NCI-H187 (cell line): ENCODE measurements at places on chromosomes 12 and 14.

GRCh38 chr12:129163861-129164260, 310.6 kb downstream of the GLT1D1 start:
- DNase-seq = no peak

DNA sequence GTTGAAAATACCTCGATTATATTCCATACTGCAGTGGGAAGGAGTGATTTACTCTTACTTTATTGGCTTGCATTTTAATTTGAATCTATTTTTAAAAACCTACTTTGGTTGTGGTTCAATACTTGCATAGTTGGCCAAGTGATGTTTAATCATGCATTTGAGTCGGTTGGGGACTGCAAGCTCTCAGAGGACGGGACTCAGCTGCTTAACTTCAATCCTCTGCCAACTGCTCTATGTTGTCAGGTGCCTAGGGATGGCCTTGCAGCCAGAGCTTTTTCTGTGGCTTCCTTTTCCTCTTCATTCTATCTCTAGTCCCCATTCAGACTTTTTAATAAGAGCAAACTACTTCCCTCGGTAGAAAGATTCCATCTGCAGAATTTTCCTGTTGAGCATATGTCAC, 53.4 kb upstream of the KRR1 start:
- DNase-seq = no peak

- no peak for DNase-seq
Measured at GRCh38 chr12:104730763-104731162, 227.3 kb downstream of the SLC41A2 start.

DNA sequence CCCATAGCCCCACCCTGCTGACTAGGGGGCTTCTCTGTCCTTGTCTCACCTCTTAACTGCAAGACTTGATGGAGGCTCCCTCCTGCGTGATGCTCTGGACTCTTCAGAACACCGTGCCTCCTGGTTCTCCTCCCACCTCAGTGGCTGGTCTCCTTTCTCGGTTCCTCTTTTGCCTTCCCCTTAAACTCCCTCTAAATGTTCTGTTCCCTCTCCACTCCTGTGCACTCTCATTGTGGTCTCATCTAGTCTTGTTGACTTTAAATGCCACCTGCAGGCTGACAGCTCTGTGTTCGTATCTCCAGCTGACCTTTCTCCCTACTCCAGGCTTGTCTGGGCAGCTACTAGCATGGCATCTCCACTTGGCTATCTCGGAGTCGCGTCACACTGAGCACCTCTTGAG, 28.3 kb downstream of the DYNC1H1 start:
- DNase-seq = no peak

DNA sequence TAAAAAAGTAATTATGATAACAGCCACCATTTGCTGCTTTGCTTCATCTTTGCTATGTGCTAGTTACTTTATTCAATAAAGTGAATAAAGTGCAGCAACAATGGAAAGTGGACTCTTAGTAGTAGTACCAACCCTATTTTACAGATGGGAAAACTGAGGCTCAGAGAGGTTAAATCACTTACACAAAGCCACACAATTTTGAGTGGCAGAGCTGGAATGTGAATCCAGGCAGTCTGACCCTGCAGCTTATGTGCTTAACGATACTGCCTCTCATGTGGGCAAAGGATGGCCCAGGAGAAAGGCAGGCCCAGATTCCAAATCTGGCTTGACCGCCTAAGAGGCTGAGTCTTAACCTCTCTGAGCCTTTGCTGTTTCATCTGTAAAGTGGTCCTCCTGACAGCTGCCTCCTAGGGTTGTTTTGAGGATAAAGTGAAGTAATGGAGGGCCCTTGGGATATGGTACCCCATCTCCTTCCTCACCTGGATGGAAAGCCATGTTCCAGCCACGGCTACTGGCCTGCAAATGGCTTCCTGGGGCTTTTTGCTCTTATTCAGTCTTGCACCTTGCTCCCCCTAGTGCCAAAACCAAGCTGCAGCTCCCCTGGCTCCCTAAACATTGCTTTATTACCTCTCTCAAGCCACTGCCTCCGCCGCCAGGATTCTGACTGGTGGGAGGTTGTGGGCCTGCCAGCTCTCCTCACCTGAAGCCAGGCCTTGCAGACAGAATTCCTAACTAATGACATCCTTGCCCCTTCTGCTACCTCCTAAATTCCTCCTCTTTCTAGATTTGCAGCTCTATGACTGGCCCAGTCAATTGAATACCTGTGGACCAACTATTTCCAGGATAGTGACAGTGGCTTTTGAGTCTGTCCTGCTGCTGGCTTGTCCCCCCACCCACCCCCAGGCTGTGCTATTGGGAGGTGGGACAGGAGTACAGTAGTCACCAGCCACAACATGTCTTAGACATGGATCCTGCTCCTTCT, 283.3 kb upstream of the PWP1 start:
- DNase-seq = peak; percentile 69

DNA sequence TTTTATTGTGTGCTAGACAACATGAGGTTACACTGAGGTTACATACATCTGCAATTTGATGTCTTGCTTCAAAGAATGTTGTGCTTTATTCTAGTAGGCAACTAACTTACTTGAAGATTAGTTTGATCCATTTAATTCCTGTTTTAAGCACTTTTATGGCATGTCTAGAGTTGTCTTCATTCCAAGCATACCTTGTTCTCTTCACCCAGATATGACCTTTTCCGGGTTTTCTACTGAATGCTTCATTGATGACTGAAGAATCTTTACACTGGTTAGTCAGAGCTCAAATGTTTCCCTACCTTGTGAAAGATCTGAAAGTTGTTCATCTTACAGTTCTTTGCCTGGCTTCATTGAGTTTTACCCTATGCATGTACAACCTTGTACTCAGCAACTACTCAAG, 274.0 kb upstream of the KITLG start:
- no peak for DNase-seq

GRCh38 chr12:106743270-106743988, 31.1 kb upstream of the RIC8B start:
- DNase-seq = no peak

DNA sequence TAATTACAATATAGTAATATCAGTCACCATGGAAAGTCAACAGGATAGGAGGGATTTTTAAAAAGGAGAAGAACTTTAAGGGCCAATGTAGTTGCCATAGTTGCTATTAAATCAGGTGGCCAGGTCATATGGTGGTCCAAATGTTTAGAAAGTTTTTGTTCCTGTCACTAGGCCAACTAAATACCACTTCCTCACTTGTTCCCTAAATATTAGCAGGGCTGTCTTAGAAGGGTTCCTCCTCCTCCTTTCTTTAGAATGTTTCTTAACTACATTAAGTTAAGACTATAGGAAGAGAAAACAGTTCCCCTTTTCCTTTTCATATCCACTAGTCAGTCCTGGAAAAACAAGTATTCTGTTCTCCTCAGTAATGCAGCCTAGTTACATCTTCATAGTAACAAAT, 50.3 kb downstream of the MON2 start:
- no peak for DNase-seq

DNA sequence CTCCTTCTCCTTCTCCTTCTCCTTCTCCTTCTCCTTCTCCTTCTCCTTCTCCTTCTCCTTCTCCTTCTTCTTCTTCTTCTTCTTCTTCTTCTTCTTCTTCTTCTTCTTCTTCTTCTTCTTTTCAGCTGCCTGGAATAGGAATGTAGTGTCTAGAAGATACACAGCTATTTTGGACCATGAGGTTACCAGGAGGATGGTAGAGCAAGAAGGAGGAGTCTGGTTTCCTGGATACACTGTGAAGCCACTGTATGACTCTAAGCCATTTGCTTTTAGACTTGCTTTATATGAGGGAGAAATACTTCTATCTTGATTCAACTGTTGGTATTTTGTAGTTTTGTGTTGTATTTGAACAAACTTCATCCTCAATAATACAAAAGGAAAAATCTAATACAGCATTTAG, 3.0 kb upstream of the MYBPC1 start:
- DNase-seq = no peak

DNA sequence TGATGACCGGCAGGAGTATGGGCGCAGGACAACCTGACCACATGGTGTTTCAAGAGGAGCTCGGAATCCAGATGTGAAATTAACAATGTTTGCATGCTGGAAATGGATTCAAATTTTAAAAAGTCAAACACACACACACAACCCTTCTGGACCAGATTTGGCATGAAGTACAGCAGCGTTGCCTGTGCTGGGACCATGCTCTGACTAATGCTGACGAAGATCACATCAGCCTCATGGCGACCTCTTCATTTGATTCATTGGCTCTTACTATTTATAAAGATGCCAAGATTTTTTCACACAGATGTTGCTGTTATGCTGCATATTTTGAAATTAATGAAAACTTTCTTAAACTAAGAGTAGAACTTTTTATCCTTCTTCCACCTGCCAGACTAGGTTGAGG, 926.6 kb upstream of the TMEM132C start:
- DNase-seq = no peak

DNA sequence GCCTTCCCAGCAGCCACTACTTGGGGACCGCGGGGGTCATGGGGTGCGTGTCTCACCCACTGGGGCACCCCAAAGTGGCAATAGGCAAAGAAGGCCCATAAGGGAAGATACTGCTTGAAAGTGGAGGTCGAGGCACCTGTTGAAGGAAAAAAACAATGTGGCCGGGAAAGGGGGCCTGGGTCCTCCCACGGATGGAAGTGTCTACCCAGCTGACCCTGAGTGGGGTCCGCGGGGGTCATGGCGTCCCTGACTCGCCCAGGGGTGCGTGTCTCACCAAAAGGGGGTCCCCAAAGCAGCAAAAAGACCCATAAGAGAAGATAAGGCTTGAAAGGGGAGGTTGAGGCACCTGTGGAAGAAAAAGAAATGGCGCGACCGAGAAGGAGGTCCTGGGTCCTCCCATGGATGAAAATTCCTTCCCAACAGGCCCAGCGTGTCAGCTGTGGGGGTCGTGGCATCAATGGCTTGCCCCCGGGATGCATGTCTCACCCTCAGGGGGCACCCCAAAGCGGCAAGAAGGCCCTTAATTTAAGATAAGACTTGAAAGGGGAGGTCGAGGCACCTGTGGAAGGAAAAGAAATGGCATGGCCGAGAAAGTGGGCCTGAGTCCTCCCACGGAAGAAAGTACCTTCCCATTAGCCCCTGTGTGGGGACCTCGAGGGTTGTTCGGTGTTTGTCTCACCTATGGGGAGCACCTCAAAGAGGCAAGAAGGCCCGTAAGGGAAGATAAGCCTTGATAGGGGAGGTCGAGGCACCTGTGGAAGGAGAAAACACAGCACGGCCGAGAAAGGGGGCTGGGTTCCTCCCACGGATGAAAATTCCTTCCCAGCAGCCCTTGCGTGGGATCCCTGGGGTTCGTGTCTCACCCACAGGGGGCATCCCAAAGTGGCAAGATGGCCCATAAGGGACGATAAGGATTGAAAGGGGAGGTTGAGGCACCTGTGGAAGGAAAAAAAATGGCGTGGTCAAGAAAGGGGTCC, 266.0 kb downstream of the ALG10 start:
- DNase-seq = no peak

DNA sequence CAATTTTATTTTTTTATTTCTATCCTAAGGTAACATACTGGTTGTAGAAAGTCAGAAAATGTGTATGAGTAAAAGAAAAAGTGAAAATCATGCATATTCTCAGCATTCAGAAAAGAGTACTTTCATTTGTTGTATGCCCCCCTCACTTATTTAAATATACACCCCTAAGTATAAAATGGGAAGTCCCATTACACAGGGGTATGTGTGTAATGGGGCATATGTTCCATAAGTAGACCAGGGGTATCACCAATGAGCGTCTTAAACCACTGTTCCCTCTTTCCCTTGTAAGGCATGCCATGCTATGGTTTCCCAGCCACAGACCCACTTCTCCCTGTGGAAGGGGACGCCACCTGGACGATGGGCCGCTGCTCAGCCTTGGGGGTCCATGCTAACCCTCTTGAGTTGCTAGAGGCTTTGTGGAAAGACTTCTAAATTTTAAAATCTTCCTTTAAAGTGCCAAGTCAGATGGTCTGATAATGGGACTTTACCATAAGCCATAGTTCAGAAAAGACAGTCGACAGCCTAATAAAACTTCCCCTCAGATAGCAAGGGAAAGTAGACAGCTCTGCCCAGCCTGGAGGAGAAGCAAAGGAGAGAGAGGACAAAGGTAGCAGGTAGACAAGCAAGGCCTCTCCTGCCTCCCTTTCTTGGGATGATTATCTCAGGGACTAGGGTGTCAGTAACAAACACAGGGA, 118.2 kb downstream of the ZFP36L1 start:
- no peak for DNase-seq

GRCh38 chr14:61476754-61477410, 155.5 kb downstream of the PRKCH start:
- no peak for DNase-seq
